ENCODE measurements at places on chromosomes 12 and 14.

DNA sequence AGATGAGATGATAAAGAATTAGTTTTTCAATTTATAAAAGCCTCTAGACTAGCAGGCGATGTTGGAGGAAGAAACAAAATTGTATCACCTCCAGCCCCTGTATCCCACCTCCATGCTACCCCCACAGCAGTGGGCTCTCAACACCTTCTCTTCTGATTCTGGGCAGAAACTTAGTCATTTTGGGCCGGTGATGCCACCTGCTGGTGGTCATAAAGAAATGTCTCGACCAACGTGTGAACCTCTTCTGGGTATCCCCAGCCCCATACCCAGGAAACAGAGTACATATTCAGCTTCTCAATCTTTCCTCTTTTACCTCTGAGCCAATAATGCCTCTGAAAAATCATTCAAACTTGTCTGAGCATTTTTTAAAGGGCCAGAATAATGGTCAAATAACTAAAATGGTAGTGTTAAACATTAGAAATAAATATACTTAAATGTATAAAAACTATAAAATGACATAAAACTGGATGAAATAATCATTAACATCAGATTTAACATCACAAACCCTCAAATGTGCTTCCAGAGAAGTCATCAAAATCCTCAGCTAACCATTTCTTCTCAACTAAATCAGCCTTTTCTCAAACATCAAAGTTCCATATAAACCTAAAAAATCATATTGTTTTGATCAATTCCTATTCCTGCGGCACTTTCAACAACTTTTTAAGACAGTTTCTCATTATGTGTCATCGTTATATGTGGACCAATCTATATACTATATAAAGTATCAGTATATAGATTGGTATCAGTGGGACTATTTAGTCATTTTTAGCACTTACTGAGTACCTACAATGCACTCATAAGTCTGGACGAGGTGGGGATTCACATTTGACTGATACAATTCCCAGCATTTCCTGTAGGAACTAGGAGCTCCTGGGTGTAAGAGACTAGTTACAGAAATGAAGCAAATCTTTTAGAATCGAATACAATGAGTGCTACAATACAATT is 69.4 kb downstream of the ATXN2 start:
- peaks cover 2% of the 10 kb centered on the region for H3K36me3 ChIP-seq
- H3K4me1 ChIP-seq, result no peaks in the 10 kb centered on the region

DNA sequence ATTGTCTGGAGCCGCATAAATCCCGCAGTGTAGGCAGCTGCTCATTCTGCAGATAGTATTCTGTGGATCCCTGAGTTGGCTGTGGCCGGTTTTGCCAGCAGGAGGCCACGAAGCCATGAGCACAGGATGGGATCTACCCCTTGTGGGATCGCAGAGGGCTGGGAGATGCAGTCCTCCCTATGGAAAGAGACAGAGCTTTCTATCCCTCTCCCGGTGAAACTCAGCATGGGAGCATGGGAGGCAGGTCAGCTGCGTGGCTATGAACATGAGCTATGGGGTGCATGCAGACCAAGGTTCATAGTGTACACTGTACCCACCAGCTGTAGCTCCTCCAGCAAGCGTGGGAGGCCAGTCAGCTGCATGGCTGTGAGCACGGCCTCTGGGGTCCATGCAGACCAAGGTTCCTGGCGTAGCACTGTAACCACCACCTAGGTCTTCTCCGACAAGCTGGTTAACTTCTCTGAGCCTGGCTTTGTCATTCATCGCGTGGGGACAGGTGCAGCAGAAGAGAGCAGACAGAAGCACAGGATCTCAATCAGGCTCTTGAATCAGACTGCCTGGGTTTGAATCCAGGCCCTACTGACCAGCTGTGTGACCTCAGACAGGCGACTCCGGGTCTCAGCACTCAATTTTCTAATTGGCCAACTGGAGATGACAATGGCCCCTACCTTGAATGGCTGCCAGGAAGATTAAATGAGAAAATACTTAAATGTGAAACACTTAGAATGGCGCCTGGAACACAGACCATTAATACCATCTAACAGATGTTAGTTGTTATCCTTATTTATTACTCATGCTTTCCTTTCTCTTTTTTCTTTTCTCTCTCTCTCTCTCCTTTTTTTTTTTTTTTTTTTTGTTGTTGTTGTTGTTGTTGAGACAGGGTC is 6.0 kb downstream of the BDKRB1 start:
- H3K4me3 ChIP-seq, result no peak overlapping the region
- no peak overlapping the region for H3K27ac ChIP-seq
- H3K36me3 ChIP-seq, result peaks cover 8% of the 10 kb centered on the region
- peaks cover 15% of the 10 kb centered on the region for H3K4me1 ChIP-seq
- DNase-seq, result no peak

DNA sequence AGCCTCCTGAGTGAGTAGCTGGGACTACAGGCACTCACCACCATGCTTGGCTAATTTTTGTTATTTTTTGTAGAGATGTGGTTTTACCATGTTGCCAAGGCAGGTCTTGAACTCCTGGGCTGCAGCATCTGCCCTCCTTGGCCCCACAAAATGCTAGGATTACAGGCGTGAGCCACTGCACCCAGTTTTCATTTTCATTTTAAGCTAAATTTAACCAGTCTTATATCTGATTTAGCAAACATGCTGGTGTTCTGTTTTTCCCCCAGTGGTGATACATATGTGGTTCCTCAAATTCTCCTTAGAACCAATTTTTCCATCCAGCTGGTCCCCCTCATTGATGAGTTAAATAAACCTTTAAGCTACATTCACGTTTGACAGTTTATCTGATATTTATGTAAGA is 43.8 kb upstream of the BICD1 start:
- H3K27ac ChIP-seq, result no peak overlapping the region
- H3K4me3 ChIP-seq, result no peak overlapping the region
- H3K27me3 ChIP-seq, result peaks cover 6% of the 10 kb centered on the region
- no peak for DNase-seq
- H3K36me3 ChIP-seq, result no peaks in the 10 kb centered on the region

DNA sequence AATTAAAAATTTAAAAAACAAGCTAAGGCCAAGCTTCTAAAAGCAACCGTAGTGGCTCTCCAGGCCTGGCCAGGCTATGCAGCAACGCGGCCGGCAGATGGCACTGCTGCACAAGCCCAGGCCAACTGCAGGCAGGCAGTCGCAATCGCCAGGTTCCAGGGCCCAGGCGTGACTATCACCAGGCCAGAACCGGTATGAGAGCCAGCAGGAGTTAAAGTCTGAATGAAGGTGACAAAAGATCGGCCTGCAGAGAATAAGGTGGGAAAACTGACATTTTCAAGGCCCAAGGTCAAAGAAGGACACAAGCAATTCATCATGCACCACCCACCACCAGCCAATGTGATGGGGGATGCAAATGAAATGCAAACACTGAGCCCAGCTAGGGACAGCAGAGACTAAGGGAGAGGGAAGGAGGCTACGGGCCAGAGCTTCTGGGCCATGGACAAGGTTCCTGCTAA is 43.6 kb upstream of the ANO2 start:
- peak; percentile 57 for DNase-seq
- H3K27ac ChIP-seq, result no peak overlapping the region
- H3K4me1 ChIP-seq, result no peaks in the 10 kb centered on the region
- no peaks in the 10 kb centered on the region for H3K36me3 ChIP-seq
- H3K4me3 ChIP-seq, result no peak overlapping the region
- peaks cover 2% of the 10 kb centered on the region for H3K27me3 ChIP-seq

GRCh38 chr12:51421266-51421884 is 3.3 kb upstream of the SLC4A8 start:
- H3K4me1 ChIP-seq, result peaks cover 2% of the 10 kb centered on the region
- no peak overlapping the region for H3K4me3 ChIP-seq
- H3K27ac ChIP-seq, result no peak overlapping the region
- peak; percentile 75 for DNase-seq
- H3K27me3 ChIP-seq, result no peaks in the 10 kb centered on the region
- no peaks in the 10 kb centered on the region for H3K36me3 ChIP-seq

- H3K4me1 ChIP-seq, result no peaks in the 10 kb centered on the region
- no peak overlapping the region for H3K4me3 ChIP-seq
- no peak overlapping the region for H3K27ac ChIP-seq
- no peaks in the 10 kb centered on the region for H3K27me3 ChIP-seq
- H3K36me3 ChIP-seq, result peaks cover 9% of the 10 kb centered on the region
Measured at GRCh38 chr14:103474893-103475292, 47.7 kb downstream of the CKB start.

- H3K27ac ChIP-seq, result no peak overlapping the region
- H3K27me3 ChIP-seq, result no peaks in the 10 kb centered on the region
- H3K4me3 ChIP-seq, result no peak overlapping the region
- H3K36me3 ChIP-seq, result no peaks in the 10 kb centered on the region
- DNase-seq, result no peak
- H3K4me1 ChIP-seq, result no peaks in the 10 kb centered on the region
Measured at GRCh38 chr12:26212396-26212795, 17.0 kb downstream of the SSPN start.

DNA sequence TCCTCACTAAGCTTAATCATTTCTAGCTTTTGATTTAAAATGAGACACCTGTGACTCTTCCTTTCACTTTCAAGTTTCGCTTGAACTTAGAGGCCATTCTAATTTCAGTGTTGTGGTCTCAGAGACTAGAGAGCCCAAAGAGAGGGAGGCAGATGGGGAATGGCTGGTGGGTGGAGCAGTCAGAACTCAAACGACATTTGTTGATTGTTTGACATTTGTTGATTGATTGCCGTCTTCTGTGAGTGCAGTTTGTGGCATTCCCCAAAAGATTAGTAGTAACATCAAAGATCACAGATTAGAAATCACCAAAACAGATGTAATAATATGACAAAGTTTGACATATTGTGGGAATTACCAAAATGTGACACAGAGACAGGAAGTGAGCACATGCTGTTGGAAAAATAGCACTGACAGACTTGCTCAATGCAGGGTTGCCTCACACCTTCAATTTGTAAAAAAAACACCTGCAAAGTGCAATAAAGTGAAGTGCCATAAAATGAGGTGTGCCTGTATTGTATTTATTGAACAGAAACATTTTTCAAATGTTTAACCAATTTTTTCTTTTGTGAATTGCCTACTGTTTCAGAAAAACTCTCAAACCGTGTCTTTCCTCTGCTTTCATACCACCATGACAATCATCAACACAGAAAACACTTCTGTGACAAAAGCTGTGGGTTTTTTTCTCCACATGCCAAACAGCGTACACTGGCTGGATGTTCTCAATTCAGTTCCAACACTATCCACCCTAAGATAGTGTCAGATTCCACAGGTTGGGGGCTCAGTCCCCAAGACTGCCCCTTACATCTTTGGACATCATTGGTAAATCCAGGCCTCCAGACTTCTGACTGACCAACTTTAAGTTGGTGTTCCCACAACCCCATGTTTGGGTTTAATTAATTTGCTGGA is 376.3 kb upstream of the RGS6 start:
- no peak overlapping the region for H3K27ac ChIP-seq
- no peaks in the 10 kb centered on the region for H3K27me3 ChIP-seq
- peaks cover 2% of the 10 kb centered on the region for H3K4me1 ChIP-seq
- no peak overlapping the region for H3K4me3 ChIP-seq
- peak; percentile 51 for DNase-seq

GRCh38 chr14:24382064-24382371 is 14.0 kb downstream of the NFATC4 start:
- H3K27ac ChIP-seq, result no peak overlapping the region
- DNase-seq, result no peak
- H3K4me3 ChIP-seq, result no peak overlapping the region
- peaks cover 11% of the 10 kb centered on the region for H3K36me3 ChIP-seq

- no peaks in the 10 kb centered on the region for H3K27me3 ChIP-seq
- peaks cover 13% of the 10 kb centered on the region for H3K4me1 ChIP-seq
- no peak overlapping the region for H3K27ac ChIP-seq
- no peak overlapping the region for H3K4me3 ChIP-seq
Measured at GRCh38 chr14:72616811-72617210, 277.1 kb downstream of the DPF3 start.
